ENCODE measurements at places on chromosomes 16 and 17.

DNA sequence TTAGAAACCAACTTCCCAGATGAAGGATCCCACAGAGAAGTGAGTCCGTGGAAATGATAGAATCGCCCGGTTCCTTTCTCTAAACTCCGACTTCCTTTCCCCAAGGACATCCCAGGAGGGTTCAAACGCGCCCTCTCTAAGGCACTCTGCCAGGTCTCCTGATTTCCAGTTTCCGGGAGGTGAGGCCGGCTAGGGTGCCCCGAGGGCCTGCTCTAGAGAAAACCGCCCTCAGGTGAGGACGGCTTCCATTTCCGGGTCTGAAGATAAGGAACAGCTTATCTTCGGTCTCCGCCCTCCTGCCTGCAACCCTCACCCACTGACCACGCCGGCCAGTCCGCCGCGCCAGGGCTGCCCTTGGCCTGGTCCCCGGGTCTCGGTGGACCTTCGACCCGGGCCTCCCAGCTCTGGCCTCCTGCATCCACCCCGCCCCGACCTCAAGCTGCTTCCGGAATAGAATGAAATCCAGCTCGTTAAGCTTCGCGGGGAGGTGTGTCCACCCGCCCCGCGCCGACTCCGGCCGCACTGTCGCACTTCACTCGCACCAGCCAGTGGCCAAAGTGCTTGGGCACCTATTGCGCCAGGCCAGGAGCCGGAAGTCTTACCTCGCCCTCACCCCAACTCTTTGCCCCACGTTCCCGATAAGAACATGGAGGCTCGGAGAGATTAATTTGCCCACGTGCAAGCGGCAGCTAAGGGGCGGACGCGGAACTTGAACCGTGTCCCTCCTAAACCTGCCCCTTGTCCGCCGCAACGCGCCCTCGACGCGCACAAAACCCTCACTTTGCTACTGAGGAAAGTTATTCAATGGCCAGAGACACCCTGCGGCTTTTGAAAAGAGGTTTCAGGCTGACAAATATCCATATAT, 836 bp upstream of the MMP15 start:
- no peak for DNase-seq

DNA sequence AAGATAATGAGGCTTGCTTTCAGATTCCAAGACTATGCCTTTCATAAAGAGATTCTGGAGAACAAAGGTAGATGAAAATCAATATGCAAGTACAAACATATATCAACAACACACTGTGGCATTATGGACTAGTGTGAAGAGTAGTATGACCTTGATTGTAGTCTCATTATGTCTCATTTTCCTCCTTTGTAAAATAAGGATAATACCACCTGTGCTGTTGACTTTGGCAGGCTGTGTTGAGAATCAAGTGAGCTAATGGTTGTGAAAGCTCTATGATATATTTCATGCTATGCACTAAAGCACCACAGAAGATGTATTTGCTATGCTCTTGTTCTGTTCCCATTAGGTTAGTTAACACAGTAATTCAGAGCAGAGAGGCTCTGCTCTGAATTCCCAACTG, 78.5 kb upstream of the NACA2 start:
- no peak for DNase-seq

GRCh38 chr16:8644211-8645140, 23.0 kb downstream of the METTL22 start:
- DNase-seq = no peak

- DNase-seq = no peak
Observed at GRCh38 chr17:69654981-69655855, 240.7 kb downstream of the MAP2K6 start.

GRCh38 chr16:85391175-85391707, 221.9 kb upstream of the GSE1 start:
- no peak for DNase-seq

DNA sequence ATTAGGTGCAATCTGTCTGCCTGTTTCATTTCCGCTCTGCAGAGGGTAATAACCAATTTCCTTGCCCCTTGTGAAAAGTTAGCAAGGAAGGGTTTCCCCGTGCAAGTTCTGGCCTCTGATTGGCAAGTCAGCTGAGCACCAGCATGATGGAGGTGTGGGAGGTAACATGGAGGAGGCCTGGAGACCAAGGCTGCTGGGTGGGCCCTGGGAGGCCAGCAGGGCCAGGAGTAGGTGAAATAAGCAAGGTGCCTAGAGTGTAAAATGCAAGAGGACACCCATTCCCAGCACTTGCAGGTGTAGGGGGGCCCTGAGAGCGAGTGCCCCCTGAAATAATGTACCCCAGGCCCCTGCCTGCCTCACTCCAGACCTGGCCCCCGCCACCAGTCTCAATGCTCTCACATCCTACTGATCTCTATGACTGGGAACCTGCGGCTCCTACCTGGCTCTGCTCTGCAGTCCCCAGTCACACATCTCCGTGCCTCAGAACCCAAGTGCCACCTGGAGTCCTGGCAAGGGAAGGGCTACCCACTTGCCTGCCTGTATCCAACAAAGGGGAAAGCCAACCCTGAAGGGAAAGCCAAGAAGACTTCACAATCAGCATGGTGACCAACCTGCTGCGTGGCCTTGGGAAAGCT, 116.2 kb downstream of the C16orf78 start:
- DNase-seq = no peak

- DNase-seq = peak; percentile 82
Observed at GRCh38 chr16:252366-253337, 18.0 kb downstream of the FAM234A start.

DNA sequence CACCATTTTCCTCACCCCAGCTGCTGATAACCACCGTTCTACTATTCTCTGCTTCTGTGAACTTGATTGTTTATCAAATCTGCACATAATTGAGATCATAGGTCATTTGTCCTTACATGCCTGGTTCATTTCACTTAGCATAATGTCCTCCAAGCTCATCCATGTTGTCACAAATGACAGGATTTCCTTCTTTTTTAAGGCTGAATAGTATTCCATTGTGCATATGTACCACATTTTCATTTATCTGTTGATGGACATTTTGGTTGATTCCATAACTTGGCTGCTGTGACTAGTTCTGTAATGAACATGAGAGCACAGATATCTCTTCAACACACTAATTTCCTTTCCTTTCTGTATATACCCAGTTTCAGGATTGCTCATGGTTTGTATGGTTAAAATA, 225.3 kb upstream of the TBX2 start:
- no peak for DNase-seq

DNA sequence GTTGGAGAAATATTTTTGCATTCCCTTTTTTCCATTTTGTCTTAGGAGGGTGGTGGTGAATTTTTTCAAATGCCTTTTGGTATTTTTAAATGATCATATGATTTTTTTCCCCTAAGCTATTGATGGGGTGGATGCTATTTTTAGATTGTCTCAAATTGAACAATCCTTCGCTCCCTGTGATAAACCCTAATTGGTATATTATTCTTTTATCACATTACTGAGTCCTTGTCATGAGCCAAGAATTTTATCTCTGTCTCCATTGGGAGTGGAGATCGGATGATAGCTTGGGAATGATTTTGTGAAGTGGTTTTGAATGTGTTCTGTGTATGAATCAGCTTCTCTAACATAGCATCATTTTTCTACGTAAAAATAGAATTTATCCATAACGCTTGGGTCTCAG, 15.4 kb downstream of the NECAB2 start:
- no peak for DNase-seq

DNA sequence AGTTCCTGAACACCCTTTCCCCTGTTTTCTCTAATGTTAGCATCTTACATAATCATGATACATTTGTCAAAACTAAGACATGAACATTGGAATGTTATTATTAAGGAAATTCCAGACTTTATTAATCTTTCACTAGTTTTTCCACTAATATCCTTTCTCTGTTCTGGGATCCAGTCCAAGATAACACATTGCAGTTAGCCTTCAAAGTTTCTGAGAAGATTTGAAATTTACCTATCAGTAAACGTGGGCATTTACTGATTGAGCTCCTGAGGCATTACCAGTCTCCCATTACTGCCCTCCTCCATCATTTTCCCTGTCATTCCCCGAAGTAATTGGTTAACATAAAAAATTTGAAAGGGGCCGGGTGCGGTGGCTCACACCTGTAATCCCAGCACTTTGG, 5.7 kb upstream of the CD300LG start:
- no peak for DNase-seq

- DNase-seq = no peak
Observed at GRCh38 chr17:40621578-40621977, 26.0 kb downstream of the SMARCE1 start.

Data from GM13976 (cell line).